ENCODE measurements at places on chromosomes 3 and 15.

- DNase-seq = no peak
These were observed 13.6 kb upstream of the CSPG5 start for GRCh38 chr3:47592066-47592795.

DNA sequence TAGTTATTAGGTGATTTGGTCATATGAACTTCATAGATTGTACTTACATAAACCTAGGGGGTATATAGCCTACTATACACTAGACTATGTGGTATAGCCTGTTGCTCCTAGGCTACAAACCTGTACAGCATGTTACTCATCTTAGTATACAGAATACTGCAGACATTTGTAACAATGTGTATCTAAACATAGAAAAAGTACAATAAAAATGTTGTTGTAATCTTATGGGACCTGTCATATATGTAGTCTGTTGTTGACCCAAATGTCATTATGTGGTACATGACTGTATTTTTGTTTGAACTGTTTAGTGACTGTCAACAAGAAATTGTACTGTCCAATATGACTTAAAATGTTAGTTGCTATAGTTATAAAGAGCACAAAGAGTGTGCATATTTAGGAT is 69.8 kb downstream of the TCF12 start:
- no peak for DNase-seq

GRCh38 chr3:36713904-36714303 is 50.4 kb downstream of the DCLK3 start:
- no peak for DNase-seq

DNA sequence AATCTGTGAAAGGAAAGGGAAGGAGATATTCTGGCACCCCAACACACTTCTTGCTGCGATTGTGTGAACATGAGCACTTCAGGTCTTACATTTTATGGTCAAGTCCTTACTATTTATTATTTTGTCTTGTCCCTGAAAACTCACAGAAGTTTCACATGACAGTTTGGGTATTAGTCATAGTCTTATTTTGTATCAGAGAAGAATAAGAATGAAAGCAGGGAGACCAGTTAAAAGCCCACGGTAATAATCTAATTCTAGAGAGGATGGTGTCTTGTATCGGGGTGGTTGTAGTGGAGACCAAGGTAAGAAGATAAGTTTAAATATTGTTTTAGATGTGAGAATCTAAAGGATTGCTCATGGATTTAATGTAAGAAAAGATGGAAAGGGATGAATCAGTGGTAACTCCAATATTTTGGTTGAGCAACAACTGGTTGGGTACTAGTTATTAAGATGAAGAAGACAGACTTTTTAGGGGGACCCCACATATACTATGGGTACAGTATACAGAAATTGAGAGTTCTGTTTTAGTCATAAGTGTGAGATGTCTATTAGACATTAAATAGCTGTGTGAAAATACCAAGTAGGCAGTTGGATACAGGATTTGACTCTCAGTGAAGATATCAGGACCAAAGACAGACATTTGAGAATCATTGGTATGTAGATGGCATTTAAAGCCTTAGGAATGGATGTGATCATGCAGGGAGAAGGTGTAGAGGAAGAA is 227.6 kb downstream of the MFSD1 start:
- no peak for DNase-seq

GRCh38 chr3:184742676-184743135 is 30.8 kb upstream of the MAGEF1 start:
- no peak for DNase-seq

DNA sequence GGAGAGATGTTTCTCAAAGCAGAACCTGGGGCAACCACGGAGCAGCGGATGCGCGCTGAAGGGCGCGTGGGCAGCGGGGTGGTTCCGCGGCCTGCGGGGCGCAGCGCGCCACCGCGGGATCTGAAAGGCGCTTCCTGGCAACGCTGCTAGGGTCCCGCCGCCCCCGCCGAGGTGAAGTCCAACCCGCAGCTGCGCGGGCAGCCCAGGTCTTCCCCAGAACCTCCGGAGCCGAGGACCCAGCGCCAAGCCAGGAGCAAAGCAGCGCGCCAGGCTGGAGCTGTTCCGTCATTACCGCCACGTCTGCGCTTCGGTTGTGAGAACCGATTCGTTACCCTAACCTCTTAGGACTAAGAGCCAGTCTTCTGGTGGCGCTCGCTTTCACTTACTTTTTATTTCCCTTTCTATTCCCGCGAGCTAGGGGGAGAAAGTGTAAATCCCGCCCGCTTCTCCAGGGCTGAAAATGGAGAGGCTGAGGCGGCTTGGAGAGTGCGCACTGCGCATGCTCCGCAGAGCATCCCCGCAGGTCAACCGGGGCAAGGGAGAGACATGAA is 3.2 kb upstream of the GABRG3 start:
- DNase-seq = no peak

GRCh38 chr3:150582620-150583019 is 20.5 kb upstream of the SELENOT start:
- no peak for DNase-seq

DNA sequence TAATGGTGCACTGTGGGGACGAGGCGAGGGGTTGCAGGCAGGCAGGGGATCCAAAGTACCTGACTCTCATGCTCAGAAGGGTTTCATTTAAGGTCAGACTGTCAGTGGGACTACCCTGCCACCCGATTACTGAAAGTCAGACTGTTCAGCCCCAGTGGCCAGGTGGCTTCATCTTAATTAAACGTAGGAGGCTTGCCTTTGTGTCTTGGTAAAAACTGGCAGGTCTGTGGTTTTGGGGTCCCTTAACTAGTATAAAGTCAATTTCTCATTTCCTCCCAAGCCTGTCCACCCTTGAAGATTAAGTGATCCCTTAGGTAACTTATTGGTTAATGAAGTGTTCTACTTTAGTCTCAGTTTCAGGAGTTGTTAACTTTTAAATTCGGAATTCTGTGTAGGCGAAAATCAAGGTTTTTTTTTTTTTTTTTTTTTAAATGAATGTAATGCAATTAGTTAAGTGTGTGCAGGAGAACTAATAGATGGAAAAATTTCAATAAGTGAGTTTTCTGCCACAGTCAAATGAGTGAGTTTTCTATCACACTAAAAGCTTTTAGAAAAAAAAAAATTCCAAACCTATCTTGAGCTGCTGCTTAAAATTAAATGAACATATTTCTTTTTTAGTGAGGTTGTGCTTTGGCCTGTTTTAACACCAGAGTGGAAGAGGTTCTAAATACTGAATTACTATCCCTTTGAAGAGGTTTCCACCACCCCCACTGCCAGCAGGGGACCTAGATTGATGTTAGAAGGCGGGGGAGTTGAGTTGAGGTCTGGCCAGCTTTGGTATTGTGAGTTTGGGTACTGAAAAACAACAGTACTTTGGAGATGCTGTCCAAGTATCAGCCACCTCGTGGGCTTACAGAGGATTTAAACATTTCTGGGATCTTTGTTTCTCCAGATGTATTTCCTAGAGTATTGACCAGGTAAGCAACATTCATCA is 15.2 kb downstream of the ITPR1 start:
- DNase-seq = no peak

GRCh38 chr15:25236861-25237155 is 202.0 kb downstream of the UBE3A start:
- DNase-seq = no peak

- no peak for DNase-seq
These were observed 37.4 kb upstream of the CILP start for GRCh38 chr15:65248511-65249255.

GRCh38 chr3:171977860-171978259 is 61.5 kb upstream of the FNDC3B start:
- DNase-seq = no peak

GRCh38 chr3:48273594-48274211 is 32.8 kb downstream of the ZNF589 start:
- peak; percentile 23 for DNase-seq

DNA sequence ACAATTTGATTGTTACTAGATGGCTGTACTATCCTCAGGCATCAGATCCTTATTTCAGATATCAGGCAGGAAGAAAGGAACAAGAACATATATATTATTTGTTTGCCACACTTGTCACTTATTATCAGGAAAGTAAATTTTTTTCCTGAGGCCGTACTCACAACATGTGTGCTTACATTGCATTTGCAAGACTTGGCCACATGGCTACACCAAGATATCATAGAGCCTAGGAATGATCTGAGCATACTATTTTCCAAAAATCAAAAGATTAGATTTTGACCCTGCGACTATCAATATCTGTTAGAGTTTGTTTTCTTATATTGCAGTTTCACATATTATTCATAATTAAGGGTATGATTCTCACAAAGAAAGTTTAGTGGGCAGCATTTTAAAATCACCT is 426.2 kb upstream of the BCHE start:
- no peak for DNase-seq

- no peak for DNase-seq
These were observed 41.7 kb downstream of the SHC4 start for GRCh38 chr15:48922046-48922445.

DNA sequence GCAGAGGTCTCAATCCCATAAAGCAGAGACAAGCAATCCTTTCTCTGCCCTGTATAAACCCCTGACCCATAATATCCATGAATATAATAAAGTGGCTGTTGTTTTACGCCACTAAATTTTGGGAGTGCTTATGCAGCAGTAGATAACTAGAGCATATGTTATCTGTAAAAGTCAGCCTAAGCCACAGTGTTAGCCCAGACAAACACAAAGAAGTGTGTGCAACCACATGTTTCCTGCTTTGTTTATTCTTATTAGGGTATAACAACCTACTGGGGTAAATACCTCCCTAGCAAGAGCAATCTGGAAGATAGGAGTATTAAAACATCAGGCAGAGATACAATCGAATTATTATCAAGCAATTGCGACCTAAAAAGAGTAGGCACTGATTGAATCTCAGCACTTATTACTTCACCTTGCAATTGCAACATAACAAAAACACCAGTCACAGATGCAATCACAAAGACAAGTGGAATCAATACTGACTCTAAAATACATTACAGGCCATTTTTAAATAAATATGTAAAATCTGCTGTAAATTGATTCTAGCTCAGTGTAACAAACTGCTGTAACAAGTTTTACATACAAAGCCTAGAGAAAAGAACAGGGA is 94.6 kb upstream of the UBE2E2 start:
- DNase-seq = no peak

DNA sequence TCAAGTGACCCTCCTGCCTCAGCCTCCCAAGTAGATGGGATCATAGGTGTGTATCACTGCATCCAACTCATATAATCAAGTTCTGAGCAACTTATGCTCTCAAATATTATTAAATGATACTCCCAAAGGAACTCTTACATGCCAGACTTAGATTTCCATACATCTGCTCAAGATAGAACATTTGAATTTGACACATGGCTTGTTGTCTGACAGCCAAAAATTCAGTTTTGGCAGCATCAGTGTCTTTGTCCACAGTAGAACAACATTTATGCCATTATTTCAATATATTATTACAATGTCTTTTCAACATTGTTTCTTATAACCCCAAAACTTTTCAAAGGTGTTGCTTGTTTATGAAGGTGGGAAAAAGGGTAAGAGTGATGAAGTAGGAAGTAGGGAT is 116.2 kb downstream of the SUCNR1 start:
- no peak for DNase-seq

Data from non-pigmented ciliary epithelial cell (primary cell).